Pancreas (tissue), 10 donors: ENCODE measurements at places on chromosomes 7 and 10. TPM values are rescaled to one million over a fixed set of nuclear protein-coding genes. Genes with fewer than 3 reads are reported as not detected.

DNA sequence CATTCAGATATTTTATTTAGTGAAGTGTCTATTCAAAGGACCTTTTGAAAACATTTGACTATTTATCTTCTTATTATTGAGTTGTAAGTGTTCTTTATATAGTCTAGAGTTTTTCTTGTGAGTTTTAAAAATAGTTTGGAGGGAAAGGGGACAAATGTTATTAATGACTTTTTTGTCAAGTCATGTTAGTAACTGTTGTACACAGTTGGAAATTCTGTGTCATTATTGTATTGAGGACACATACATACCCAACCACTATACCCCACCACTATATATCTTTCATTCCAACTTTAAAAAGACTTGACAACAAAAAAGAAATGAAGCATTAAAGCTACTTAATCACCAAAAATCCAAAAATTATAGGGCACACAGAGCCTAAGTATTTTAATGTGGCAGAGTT lies 53.2 kb upstream of the OIT3 start:
- no peak overlapping the region for H3K27ac ChIP-seq
- no peaks in the 10 kb centered on the region for H3K36me3 ChIP-seq
- no peaks in the 10 kb centered on the region for H3K27me3 ChIP-seq

DNA sequence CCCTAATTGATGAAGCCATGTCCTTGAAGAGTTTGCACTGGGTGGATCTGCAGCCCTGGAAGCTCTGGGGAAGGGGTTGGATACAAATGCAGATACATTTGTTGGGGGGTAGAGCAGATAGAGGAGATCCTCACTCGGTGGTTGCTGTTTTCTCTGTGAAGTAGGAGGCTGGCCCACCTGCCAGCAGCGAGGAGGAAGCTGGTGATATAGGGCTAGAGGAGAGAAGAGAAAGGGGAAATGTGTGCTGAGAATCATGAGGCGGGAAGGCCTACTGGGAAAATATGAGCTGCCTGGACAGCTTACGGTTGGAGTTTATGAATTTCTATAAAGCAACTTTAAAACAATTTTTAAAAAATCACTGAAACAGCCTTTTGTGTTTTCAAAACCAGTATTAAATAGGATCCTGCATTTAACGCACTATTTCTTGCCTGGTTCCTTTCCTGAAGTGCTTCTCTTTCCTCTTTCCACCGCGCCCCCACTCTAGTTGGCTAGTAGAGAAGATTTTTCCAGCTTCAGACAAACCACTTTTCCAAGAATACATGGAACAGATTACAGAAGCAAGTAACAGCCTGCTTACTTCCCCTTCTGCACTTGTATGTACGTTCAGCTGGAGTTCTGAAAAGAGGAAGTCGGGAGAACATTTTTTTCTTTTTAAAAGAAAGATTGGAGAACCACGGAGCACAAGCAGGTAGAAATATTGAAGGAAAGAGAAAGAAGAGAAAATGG lies 100.6 kb upstream of the GLCCI1 start:
- H3K4me3 ChIP-seq, result no peak overlapping the region
- H3K27ac ChIP-seq, result no peak overlapping the region
- DNase-seq, result no peak
- H3K4me1 ChIP-seq, result no peaks in the 10 kb centered on the region
- no peaks in the 10 kb centered on the region for H3K36me3 ChIP-seq
- H3K27me3 ChIP-seq, result no peaks in the 10 kb centered on the region

GRCh38 chr7:98202367-98203195 lies 8.7 kb upstream of the BHLHA15 start:
- DNase-seq, result no peak
- no peaks in the 10 kb centered on the region for H3K4me1 ChIP-seq
- H3K4me3 ChIP-seq, result no peak overlapping the region
- no peaks in the 10 kb centered on the region for H3K27me3 ChIP-seq
- no peak overlapping the region for H3K27ac ChIP-seq
- H3K36me3 ChIP-seq, result no peaks in the 10 kb centered on the region

- no peaks in the 10 kb centered on the region for H3K27me3 ChIP-seq
- no peak overlapping the region for H3K27ac ChIP-seq
- H3K36me3 ChIP-seq, result peaks cover 10% of the 10 kb centered on the region
- no peak overlapping the region for H3K4me3 ChIP-seq
Observed at GRCh38 chr10:102367441-102367840, 28.1 kb upstream of the NFKB2 start.

DNA sequence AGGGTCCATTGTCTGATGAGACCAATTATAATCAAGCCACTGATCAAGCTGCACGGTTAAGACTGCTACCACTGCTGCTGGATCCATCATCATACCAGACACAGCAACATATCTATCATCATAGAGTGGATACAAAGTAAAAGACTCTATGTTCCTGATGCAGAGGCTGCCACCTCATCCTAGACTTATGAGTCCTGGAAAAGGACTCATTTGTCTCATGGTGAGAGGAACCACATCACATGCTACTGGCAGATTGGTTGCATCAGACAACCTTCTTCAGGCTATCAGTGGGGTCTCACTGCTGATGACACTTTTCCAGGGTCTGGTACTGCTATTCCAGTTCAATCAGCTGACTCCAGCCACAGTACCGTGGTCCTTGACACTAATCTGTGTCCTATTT lies 79.0 kb downstream of the ABI1 start:
- no peaks in the 10 kb centered on the region for H3K36me3 ChIP-seq
- no peak overlapping the region for H3K4me3 ChIP-seq
- H3K27me3 ChIP-seq, result no peaks in the 10 kb centered on the region
- no peak overlapping the region for H3K27ac ChIP-seq
- peaks cover 7% of the 10 kb centered on the region for H3K4me1 ChIP-seq

- no peak for DNase-seq
- no peaks in the 10 kb centered on the region for H3K36me3 ChIP-seq
- H3K4me1 ChIP-seq, result no peaks in the 10 kb centered on the region
Observed at GRCh38 chr7:128044064-128044463, 12.8 kb upstream of the LRRC4 start.

GRCh38 chr10:6734286-6734685 lies 154.2 kb upstream of the PRKCQ start:
- H3K27me3 ChIP-seq, result peaks cover 4% of the 10 kb centered on the region
- no peak overlapping the region for H3K27ac ChIP-seq
- H3K4me3 ChIP-seq, result no peak overlapping the region
- H3K4me1 ChIP-seq, result no peaks in the 10 kb centered on the region

- DNase-seq, result no peak
- H3K27ac ChIP-seq, result peak overlapping the region; percentile 65
- H3K4me1 ChIP-seq, result peaks cover 13% of the 10 kb centered on the region
- no peaks in the 10 kb centered on the region for H3K27me3 ChIP-seq
- no peak overlapping the region for H3K4me3 ChIP-seq
Observed at GRCh38 chr7:107505997-107506673, 36.3 kb downstream of the GPR22 start.

DNA sequence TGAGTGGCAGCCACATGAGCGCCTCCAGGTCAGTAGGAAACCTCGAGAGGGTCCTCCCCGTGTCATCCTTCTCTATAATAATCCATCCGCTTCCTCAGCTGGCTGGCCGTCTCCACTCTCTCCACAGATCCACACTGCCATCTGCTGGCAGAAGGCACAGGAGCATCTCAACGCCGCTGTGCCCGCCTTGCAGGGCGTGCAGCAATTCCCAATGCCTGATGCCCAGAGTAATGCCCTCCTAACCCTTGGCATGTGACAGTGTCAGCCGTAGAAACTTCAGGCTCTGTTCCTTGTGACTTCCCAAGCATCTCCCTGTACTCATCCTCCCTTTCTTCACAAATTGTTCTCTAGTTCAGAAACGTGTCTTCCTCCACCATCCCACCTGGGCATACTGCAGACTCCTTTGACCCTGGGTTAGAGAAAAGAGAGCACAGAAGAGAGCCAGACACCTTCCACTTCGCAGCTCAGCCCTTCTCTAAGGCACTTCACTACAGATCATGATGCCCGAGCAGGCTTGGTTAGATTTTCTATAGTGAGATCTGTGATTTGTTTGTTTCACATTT lies 70.8 kb downstream of the XPNPEP1 start:
- H3K36me3 ChIP-seq, result no peaks in the 10 kb centered on the region
- no peaks in the 10 kb centered on the region for H3K27me3 ChIP-seq
- no peak overlapping the region for H3K27ac ChIP-seq
- H3K4me1 ChIP-seq, result no peaks in the 10 kb centered on the region
- no peak overlapping the region for H3K4me3 ChIP-seq

- DNase-seq, result no peak
- H3K4me3 ChIP-seq, result no peak overlapping the region
- H3K4me1 ChIP-seq, result no peaks in the 10 kb centered on the region
- no peaks in the 10 kb centered on the region for H3K36me3 ChIP-seq
Observed at GRCh38 chr7:33411020-33411419, 281.7 kb downstream of the BBS9 start.

- H3K36me3 ChIP-seq, result no peaks in the 10 kb centered on the region
- no peak overlapping the region for H3K4me3 ChIP-seq
- H3K27ac ChIP-seq, result no peak overlapping the region
- DNase-seq, result no peak
Observed at GRCh38 chr7:23893176-23893941, 183.3 kb downstream of the STK31 start.

DNA sequence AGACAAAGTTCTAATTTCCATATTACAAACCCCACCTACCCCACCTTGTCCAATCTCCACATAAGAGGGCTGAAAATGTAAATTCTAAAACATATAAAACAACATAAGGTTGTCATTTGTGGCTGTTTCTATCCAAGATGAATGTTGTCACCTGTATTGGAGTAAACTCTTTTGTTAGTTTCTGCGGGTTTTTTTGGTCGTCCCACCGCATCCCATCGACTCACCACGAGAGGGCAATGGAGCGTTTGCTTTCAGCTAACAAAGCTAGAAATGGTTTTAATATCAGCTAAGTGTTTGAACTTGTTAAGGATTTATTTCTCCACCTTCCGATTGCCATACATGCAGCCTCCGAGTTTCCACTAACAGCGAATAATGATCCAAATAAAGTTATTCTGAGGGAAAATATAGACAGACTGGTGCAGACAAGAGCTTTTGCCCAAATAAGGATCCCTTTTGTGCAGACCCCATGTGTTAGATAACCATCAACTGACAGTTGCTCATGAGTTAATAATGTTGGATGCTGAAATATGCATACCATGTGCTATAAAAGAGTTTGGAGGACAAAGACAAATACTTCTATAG lies 137.2 kb downstream of the ARID5B start:
- no peak overlapping the region for H3K27ac ChIP-seq
- peaks cover 8% of the 10 kb centered on the region for H3K4me1 ChIP-seq
- DNase-seq, result peak; percentile 57
- H3K36me3 ChIP-seq, result no peaks in the 10 kb centered on the region

Gene EEPD1
- 60.5 TPM for polyA plus RNA-seq

Gene MARVELD1
- 7.1 TPM for polyA plus RNA-seq

DNA sequence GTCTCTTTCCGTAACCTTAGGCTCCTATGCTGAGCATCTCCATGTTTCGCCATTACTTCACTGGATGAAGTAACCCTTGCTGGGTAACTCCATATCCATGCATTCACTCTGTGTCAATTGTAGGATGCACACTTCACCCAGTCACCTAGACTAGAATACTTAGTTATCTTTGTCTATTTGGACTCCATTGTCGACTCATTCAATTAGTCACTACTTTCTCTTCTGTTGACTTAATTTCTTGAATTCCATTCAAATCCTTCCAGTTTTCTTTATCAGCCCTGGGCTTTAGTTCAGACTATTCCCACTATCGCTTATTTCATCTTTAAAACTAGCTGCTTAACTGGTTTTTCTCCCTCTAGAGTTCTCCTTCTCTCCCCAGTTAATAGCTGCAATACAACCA lies 111.3 kb upstream of the TNS3 start:
- no peak for DNase-seq
- no peaks in the 10 kb centered on the region for H3K27me3 ChIP-seq
- no peaks in the 10 kb centered on the region for H3K36me3 ChIP-seq
- no peak overlapping the region for H3K27ac ChIP-seq

- H3K4me3 ChIP-seq, result no peak overlapping the region
- H3K36me3 ChIP-seq, result no peaks in the 10 kb centered on the region
- no peaks in the 10 kb centered on the region for H3K4me1 ChIP-seq
- no peak for DNase-seq
Observed at GRCh38 chr10:123392182-123392963, 238.2 kb downstream of the BUB3 start.

- DNase-seq, result no peak
- no peak overlapping the region for H3K4me3 ChIP-seq
- no peak overlapping the region for H3K27ac ChIP-seq
- H3K36me3 ChIP-seq, result no peaks in the 10 kb centered on the region
- no peaks in the 10 kb centered on the region for H3K4me1 ChIP-seq
Observed at GRCh38 chr7:118478931-118479330, 254.4 kb downstream of the ANKRD7 start.

Gene PITX3
- polyA plus RNA-seq, result not detected

Gene NUTM2B
- 1.3 TPM for polyA plus RNA-seq

- peak overlapping the region; percentile 10 for H3K4me3 ChIP-seq
- no peaks in the 10 kb centered on the region for H3K27me3 ChIP-seq
- H3K4me1 ChIP-seq, result peaks cover 10% of the 10 kb centered on the region
- peak overlapping the region; percentile 76 for H3K27ac ChIP-seq
- H3K36me3 ChIP-seq, result no peaks in the 10 kb centered on the region
- no peak for DNase-seq
Observed at GRCh38 chr7:80134115-80134535, 506 bp upstream of the GNAI1 start.

Gene OPALIN
- polyA plus RNA-seq, result not detected

- no peak for DNase-seq
- H3K27me3 ChIP-seq, result no peaks in the 10 kb centered on the region
- H3K27ac ChIP-seq, result no peak overlapping the region
- H3K4me3 ChIP-seq, result no peak overlapping the region
Observed at GRCh38 chr10:123796736-123797135, 94.9 kb downstream of the CPXM2 start.

Gene ITIH2
- polyA plus RNA-seq, result not detected

- H3K36me3 ChIP-seq, result no peaks in the 10 kb centered on the region
- no peak overlapping the region for H3K27ac ChIP-seq
- H3K27me3 ChIP-seq, result no peaks in the 10 kb centered on the region
- H3K4me3 ChIP-seq, result no peak overlapping the region
- no peaks in the 10 kb centered on the region for H3K4me1 ChIP-seq
Observed at GRCh38 chr7:117173035-117173770, 149.7 kb downstream of the WNT2 start.

GRCh38 chr7:2605608-2606538 lies 25.9 kb upstream of the TTYH3 start:
- H3K36me3 ChIP-seq, result no peaks in the 10 kb centered on the region
- H3K4me1 ChIP-seq, result no peaks in the 10 kb centered on the region
- no peak for DNase-seq
- no peak overlapping the region for H3K27ac ChIP-seq
- no peak overlapping the region for H3K4me3 ChIP-seq

Gene C10orf62
- polyA plus RNA-seq, result 0.12 TPM

GRCh38 chr7:14073988-14074387 lies 84.5 kb upstream of the ETV1 start:
- no peaks in the 10 kb centered on the region for H3K4me1 ChIP-seq
- H3K27ac ChIP-seq, result no peak overlapping the region
- no peak overlapping the region for H3K4me3 ChIP-seq
